ENCODE measurements at places on chromosomes 2 and 18. TPM values are rescaled to one million over a fixed set of nuclear protein-coding genes. Genes with fewer than 3 reads are reported as not detected.

Gene GALNT13
- 0.06 TPM for polyA plus RNA-seq

DNA sequence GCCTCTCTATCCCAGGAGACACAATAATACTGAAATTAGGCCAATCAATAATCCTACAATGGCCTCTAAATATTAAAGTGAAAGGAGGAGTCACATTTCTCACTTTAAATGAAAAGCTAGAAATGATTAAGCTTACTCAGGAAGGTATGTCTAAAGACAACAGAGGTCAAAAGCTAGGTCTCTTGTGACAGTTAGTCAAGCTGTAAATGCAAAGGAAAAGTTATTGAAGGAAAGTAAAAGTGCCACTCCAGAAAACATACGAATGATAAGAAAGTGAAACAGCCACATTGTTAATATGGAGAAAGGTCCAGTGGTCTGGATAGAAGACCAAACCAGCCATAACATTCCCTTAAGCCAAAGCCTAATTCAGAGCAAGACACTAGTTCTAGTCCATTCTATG, 9.5 kb downstream of the SESTD1 start:
- no peak overlapping the region for H3K4me3 ChIP-seq
- H3K27me3 ChIP-seq: no peaks in the 10 kb centered on the region

DNA sequence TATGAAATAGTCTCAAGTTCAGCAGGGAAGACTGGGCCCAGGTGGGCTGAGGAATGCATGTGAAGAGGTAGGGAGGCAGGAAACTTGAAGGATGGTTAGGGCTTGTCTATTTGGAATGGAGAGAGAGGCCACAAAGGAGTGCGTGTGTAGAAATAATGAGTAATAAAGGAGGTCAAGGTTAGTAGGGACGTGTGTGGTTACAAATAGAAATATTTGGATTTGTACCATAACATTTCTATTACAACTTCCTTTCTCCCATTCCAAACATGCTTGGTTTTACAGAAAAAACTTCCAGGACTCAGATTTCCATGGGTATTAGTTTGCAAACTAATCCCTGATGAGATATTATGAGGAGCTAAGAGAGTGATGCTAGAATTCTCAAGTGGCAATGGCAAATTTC, 280.6 kb downstream of the NCKAP5 start:
- no peaks in the 10 kb centered on the region for H3K36me3 ChIP-seq
- H3K27me3 ChIP-seq: no peaks in the 10 kb centered on the region
- H3K27ac ChIP-seq: no peak overlapping the region
- H3K4me3 ChIP-seq: no peak overlapping the region

- DNase-seq: no peak
- no peak overlapping the region for H3K4me3 ChIP-seq
- peaks cover 3% of the 10 kb centered on the region for H3K36me3 ChIP-seq
- H3K27ac ChIP-seq: no peak overlapping the region
Observed at GRCh38 chr2:120262761-120263428, 10.2 kb downstream of the RALB start.

Data from endothelial cell of umbilical vein (primary cell).